ENCODE measurements at places on chromosomes 4 and X.

DNA sequence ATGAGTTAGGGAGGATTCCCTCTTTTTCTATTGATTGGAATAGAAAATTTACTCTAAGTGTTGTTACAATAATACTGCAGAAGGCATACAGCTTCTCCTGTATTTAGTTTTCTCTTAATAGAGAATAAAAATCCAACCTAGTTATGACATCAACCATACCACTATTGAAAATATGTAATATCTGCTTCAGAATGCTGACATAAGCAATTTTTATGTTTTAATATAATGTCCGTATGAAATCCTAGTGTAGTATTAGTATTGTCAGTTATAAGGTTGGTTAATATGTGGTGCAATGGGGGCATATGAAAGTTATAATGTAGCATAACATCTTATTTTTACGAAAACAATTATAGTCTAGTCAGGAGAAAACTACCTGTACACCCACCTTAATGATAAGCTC, 68.2 kb downstream of the HEPH start:
- DNase-seq: no peak

GRCh38 chr4:92198711-92199110, 105.1 kb upstream of the GRID2 start:
- DNase-seq: no peak

- no peak for DNase-seq
Measured at GRCh38 chr4:185211035-185211434, 1.6 kb downstream of the SNX25 start.

DNA sequence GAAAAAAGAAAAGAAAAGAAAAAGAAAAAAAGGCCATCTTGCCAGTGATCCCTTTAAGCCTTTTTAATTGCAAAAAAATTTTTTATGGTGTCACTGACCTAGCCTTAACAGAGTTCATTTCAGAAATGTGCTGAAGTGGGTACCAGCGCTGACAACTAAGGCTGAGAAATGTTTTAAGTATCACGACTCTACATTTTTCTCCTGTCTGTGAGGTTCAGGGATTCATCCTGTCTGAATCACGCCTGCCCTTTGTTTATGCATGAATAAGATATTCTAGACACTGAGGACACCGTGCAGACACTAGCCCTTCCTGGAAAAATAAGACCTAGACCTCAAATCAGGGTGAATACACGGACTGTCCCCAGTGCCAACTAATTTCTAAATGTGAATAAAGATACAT, 154.4 kb upstream of the NOCT start:
- no peak for DNase-seq

DNA sequence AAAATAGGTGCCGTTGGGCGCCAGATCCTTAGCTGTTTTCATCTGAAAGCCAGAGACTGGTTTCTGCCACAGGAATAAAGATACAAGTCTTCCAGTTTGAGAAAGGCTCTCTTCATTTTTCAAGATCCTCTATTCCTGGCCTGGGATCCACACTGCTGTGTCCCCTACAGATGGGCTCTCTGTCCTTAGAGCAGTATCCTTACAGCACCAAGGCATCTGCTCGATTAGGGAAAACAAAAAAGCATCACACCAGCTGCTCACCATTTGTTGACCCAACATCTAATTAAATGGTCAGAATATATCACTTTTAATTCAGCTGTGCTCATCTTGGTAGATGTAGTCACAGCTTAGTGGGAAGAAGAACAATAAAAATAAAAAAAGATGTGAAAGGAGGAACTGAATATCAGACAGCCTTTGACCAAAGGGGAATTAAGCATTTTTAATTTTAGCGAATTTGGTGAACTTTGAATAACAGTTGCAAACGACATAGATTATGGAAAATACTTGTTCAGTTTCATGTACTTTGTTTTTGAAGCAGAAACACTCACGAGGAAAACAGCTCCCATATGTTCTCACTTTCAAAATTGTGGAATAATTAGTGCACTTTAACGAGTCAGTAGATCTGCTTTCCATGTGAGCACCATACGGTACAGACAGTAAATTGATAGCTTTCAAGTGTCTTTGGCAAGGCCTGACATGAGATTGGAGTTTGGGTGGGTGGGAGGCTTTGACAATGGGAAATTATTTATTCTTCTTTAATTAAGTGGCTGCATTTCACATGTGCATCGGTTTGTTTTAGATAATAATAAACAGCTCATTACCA, 148.4 kb upstream of the CLNK start:
- DNase-seq: no peak

GRCh38 chrX:9845578-9845952, 59.3 kb downstream of the SHROOM2 start:
- no peak for DNase-seq

DNA sequence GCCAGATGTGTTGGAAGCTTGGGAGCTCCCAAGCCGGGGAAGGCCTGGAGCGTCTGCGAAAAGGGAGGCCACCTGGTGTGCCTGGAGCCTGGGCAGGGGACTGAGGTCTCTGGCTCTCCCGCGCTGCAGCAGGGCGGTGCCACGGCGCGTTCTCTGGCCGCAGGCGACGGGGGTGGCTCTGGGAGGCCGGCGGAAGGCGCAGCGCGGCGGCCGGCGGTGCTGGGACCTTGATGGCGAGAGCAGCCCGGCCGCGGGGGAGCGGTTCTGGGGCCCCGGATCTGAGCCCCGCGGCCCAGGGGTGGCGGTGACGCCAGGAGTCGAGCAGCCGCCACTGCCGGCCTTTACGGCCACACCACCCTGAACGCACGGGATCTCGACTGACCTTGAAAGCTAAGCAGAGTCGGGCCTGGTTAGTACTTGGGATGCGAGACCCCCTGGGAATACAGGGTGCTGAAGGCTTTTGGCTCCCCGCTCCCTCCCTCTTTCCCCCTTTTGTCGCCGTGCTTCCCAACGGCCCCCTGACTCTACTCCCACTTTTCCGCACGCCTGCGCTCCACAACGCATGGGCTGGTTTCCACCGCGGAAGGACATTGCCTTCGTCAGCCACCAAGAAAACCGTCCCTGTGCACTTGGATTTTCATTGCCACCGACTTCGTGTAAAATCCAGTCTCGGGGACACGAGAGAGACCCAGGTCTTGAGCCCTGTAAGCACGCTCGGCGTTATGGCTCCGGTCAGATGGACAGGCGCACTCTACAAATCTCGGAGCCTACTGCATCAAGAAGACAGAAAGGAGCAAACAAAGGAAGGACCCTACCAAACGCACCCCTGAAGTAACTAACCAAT, 9.5 kb downstream of the FRG2 start:
- no peak for DNase-seq

DNA sequence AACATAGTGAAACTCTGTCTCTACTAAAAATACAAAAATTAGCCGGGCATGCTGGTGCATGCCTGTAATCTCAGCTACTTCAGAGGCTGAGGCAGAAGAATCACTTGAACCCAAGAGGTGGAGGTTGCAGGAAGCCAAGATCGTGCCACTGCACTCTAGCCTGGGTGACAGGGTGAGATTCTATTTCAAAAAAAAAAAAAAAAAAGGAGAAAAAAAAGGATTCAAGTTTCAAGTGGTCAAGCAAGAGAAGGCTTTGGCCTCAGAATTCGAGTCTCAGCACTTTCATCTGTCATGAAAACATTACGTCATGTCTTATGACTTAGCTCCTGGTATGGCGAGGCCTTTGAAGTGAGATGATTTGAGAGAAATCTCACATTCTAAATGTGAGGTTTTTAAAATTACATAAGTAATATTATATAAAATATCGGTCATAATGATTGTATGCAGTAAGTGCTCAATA, 21.2 kb upstream of the DHRSX start:
- DNase-seq: no peak

DNA sequence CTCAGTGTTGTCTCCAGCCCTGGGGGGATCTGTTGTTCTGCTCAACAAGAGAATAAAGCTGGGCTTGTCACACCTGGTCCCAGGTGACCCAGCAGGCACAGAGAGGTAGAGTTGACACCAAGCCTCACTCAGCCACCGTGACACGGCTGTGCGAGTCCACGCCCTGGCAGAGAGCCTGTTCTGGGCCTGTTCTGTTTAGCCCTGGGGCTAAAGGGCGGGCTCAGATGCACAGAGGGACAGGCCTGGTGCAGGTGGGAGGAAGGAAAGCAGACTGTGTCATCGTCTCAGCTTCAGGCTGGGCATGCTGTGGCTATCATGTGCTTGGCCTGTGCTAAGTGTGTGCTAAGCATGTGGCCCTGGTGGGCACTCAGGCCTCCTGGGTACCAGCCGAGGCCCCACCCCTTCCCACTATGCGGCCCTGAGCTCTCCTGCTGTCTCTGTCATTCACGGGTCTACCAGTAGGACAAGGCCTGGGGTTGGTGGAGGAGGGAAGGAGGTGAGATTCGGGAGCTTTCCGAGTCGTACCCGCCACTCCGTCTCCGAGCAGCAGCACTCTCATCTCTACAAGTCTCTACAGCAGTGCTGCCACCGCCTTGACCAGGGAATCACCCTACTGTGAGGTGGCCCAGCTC, 10.8 kb downstream of the WFS1 start:
- DNase-seq: no peak

DNA sequence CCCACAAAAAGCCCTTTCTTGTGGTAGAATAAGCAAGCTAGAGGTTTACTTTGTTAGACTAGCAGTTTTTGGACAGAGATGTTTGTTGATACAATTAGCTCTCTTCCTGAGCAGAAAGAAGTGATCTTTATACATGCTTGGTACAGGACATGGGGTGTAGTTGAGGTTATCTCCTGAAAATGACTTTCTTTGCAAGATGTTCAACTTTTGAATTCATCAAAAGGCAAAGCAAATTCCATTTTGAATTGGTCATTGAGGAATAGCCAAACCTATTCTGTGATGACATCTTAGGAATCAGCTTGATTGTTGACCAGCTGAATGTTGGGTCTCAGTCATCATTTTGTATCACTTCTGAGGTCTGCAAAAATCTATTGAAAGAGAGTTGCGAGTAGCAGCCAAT, 3.8 kb downstream of the CPE start:
- no peak for DNase-seq

GRCh38 chr4:127097061-127097460, 535.7 kb upstream of the INTU start:
- no peak for DNase-seq

GRCh38 chrX:16832301-16832700, 37.9 kb downstream of the RBBP7 start:
- no peak for DNase-seq

DNA sequence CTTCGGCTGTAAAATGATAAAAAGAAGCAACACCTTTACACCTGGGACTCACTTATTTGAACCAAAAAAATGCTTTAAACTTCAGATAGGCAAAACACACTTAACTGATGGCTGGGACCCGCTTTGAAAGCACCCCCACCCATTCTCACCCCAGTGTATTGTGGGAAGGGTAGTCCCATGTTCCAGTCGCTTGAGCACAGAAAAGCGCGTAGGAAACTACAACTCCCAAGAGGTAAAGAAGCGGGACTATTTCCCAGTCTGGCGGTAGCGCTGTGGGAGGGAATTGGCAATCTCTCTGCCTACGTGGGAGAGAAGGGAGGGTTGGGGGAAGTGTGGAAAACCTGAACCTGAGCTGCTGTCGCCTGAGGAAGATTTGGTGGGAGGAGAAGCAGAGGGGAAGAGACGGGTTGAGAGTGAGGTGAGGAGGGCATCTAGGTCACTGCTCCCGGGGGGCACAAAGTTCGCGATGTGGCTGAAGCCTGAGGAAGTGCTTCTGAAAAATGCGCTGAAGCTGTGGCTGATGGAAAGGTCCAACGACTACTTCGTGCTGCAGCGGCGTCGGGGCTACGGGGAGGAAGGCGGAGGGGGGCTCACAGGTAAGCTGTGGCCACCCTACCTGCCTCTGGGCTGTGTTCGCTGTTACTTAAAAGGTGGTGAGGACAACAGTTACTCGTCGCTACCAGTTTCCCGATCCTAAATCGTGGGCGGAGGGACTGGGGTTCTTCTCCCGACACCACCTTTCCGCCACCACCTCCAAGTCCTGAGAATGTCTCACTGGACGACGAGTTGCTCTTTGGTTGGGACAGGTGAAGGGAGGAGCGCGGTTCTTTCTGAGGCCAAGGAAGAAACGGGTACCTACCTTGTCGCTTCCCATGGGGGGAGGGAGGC, at the start of gene TBC1D8B:
TSS of gene TBC1D8B (plus strand) at position 286 of the 888 bp plus-strand sequence. CDS start at position 467, 181 bp downstream.
- no peak for DNase-seq

GRCh38 chrX:127552571-127552970, 499.6 kb downstream of the ACTRT1 start:
- DNase-seq: no peak

GRCh38 chr4:8171266-8171665, 12.7 kb upstream of the ABLIM2 start:
- DNase-seq: no peak

DNA sequence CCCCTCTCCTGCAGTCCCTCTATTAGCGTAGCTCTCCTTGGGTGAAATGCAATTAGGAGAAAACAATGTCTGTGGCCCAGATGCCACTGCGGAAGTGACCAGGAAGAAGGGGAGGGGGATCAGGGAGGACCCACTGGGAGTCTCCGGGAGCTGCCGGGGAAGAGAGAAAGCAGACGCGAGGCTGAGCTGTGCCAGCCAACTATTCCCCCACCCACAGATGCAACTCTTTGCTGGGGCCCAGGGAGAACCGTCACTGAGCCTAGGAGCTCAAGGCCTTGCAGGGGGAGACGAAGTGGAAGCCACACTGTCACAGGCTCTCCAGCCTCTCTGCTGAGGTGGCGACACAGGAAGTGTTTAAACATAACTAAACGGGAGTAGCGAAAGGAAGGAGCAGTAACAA, 149.2 kb downstream of the BCOR start:
- DNase-seq: peak; percentile 18

DNA sequence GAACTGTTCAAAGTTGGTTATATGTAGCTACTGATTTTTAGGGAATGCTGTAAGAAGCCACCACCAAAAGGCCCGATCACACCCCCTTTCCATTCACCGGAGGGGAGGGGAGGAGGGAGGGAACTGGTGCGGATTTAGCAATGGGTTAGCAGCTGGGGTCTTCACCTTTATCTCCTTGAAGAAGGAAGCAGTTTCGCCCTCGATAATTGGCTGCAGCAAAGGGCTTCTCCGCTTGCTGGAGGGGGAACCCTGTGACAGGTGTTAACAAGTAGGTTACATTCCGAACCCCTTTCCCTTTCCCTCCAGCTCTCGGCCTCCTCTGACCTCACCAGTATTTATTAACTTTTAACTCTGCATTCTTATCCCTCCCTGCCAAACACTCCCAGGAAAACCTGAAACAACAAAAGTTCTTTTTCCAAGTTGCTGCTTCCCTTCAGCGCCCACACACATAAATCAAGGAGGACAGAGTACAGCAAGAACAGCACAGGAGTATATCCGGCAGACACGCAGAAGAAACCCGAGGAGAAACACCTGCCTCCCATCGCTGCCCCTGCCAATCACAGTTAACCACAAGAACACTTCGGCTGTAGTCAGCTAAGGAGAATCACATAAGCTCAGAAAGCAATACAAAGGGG, 39.8 kb upstream of the NAP1L5 start:
- peak; percentile 12 for DNase-seq

All from DND-41 (cell line).